ENCODE measurements at places on chromosomes 13 and 19.

DNA sequence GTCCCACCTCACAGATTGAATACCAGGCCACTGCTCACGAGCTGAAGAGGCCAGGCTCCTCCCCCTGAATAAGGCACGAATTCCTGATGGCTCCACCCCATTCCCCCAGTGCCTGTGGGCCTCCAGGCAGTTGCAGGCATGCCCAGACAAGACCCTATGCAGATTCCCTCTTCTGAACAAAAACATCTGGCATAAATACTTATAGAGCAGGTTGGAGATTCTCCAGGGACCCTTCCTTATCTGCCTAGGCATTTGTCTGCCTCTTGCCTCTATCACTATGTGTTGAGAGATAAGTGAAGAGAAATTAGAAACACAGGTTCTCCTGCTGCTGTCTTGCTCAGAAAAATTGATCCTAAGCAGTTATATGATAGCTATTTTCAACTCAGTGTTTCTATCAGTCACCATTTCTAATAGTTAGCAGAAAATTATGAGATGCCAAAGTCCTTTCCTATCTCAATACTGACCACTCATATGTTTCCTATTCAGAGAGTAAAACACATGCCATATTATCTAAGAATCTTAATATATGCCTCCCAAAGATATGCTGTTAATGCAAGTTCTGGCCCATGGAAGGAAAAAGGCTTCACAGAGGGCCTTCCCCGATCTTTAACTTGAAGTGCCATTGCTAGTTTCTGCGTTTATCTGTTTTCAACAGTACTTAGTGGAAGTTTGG is 364.0 kb downstream of the KCTD12 start:
- no peak for DNase-seq

- no peak for DNase-seq
Observed at GRCh38 chr19:40704491-40705361, 12.0 kb downstream of the COQ8B start.

- DNase-seq, result no peak
Observed at GRCh38 chr13:95185851-95186250, 115.4 kb downstream of the ABCC4 start.

GRCh38 chr19:21569494-21569865 is 64.1 kb downstream of the ZNF429 start:
- DNase-seq, result no peak

DNA sequence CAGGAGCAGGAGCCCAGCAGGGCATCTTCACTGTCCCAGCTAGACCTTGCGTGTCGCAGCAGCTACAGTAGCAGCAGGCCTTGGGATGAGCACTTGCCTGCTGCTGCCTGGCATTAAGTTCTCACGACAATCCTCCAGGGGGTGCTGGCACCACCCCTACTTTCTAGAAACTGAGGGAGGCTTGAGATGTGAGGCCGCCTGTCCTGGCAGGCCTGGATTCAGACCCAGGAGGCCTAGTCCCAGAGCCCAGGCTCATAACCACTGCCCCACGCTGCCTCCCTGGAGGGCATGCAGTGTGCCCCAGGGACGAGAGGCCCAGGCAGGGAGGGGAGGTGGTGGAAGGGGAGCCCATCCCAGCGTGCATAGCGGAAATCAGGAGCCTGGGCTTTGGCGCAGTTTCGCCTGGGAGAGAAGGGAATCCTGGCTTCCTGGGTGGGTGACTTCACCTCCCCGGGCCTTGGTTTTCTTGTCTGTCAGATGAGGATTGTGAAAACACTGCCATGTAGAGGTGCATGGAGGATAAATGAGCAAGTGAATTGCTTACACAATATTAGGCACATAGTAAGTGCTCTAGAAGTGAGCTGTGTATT is 26.1 kb downstream of the PPP5C start:
- no peak for DNase-seq

- no peak for DNase-seq
Observed at GRCh38 chr19:29562299-29563297, 36.8 kb downstream of the VSTM2B start.

GRCh38 chr19:5343848-5344247 is 3.2 kb upstream of the PTPRS start:
- DNase-seq, result peak; percentile 34
